NCI-H1436 treated with DMSO at 0.1 percent for 48 hours (cell line): ENCODE measurements at places on chromosomes 11 and 22.

GRCh38 chr11:113472471-113472870 is 2.7 kb downstream of the DRD2 start:
- no peak for DNase-seq

DNA sequence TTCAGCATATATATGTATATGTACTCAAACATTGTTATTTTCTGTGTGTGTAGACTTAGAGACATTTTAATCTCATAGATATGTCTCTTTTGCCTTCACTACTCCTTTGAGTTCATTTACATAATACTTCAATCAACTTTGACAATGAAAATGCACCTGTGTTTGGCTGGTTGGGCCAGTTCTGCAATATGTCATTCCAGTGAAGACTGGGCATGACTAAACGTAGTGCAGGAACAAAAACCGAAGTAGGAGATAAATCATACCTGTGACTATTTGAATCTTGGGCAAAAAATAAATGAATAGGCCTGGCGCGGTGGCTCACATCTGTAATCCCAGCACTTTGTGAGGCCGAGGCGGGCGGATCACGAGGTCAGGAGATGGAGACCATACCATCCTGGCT is 640.0 kb upstream of the ANO3 start:
- DNase-seq, result no peak

- DNase-seq, result no peak
Measured at GRCh38 chr11:86672007-86672621, at the start of gene ME3. Gene ME3, minus strand, starts transcription at chr11:86672616.

- DNase-seq, result no peak
Measured at GRCh38 chr22:41648432-41648831, 27.3 kb downstream of the XRCC6 start.

DNA sequence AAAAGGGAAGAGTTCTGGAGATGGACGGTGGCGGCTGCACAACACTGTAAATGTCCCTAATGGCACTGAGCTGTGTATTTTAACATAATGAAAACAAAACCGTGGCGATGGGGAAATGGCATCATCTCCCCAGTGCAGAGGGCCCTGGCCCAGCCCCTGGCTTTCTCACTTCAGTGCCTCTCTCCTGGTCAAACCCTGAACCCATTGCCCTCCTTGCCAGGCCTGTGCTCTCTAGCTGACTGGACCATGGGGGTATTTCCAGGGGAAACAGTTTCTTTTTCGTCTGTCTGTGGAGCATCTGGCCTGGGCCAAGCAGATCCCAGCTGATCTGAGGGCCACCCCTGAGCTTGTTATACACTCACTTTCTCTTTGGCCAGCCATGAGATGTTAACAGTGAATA is 17.4 kb upstream of the NAP1L4 start:
- no peak for DNase-seq

DNA sequence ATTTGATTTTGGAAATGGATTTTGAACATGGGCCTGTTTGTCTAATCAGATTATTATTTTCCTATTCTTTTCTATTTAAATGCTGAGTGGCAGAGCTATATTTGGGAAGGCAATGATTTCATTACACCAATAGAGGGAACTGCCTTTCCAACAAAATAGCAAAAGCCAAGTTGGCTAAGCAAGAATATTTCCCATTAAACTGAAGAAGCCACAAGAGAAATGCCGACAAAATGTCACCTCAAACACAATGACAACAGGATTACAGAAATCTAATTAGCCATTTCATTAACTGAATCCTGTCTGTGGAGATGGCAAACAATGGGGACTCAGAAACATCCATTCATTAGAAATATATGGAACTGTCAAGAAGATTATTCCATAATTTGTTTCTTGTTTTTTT is 1593.1 kb upstream of the RAG2 start:
- DNase-seq, result no peak

DNA sequence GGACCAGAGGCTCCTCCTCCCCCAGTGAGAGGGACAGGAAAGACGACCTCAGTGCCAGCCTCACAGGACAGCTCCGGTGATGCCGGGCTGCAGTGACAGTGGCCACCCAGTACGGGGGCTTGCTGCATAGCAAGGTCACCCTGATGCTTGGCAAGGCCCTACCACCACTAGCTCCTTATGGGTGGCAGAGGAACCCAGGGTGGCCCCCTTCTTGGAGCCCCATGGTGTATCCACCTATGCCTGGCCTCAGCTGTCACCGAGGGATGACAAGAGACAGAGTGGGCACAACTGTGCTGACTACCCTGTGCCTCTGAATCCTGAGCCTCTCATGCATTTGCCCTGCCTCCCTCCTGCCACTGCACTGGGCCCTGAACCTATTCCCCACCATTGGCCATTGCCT is 809.2 kb downstream of the TBC1D22A start:
- DNase-seq, result no peak

DNA sequence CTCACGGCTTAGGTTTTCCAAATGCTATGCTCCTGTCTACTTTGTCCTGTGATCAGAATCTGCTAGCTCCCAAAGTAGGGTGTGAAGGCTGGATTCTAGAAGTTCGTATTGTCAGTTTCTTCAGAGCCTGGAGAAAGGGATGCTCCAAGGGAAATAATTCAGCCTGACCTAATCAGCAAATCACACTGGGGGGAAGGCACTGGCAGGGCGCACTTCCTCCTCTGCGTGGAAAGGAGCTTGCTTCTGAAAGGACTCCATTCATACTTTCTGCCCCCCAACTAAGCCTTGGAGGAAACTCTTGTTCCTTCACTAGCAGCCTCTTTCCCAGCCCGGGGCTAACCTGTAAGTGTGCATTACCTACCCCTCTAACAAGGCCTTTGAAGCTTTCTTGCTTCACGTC is 165.9 kb downstream of the NAV2 start:
- no peak for DNase-seq

DNA sequence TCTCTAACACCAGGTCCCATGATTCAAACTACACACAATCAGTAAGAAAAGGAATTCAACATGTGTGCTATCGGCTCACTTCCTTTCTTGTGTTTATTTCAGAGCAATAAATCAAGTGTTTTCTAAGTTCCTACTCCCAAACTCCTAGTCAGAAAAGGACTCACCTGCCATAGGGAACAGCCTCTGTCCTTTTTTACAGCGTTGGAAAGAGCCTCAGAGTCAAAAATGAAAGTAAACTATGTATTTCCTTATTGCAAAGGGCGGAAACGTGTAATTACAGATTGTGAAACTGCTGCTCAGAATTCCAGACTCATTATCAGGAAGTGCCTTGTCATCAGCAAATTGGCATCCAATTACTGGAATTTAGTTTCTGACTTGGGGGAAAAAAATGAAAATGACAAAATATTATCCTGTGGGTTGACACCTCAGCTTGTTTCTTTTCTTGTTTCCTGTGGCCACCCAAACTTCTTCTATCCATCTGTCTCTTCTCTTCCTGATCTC is at the start of gene CASP4:
TSS of gene CASP4 (minus strand) at position 220 of the 501 bp plus-strand sequence. CDS start at position 171, 49 bp downstream.
- DNase-seq, result no peak

- DNase-seq, result no peak
Measured at GRCh38 chr11:86047275-86047991, 21.5 kb downstream of the PICALM start.

GRCh38 chr11:115226556-115226955 is 277.7 kb downstream of the CADM1 start:
- no peak for DNase-seq

GRCh38 chr11:65856689-65857499 is 1.1 kb downstream of the CFL1 start:
- no peak for DNase-seq

GRCh38 chr22:49203091-49203858 is 624.4 kb downstream of the BRD1 start:
- DNase-seq, result no peak

- no peak for DNase-seq
Measured at GRCh38 chr22:42160830-42161696, 30.5 kb upstream of the CYP2D6 start.

DNA sequence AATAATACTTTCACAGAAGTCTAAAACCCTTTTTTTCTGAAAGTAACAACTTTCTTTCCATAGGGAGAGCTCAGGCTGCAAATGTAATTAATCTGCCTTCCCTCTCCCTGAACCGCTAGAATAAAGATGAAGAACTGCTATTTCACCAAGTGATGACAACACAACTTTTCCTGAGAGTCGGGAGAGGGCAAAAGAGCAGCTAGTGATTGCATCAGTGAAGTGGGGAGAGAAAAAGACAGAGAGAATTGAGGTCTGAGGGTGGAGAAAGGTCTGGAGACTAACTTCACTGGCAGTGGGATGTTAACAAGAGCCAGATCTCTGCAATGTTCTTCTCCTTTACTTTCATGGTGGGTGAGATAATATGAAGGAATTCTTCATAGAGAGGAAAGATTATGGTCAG is 10.9 kb upstream of the MPEG1 start:
- DNase-seq, result no peak

GRCh38 chr11:93921695-93922468 is 71.5 kb upstream of the VSTM5 start:
- no peak for DNase-seq

GRCh38 chr11:34997952-34998528 is 81.6 kb downstream of the PDHX start:
- no peak for DNase-seq

DNA sequence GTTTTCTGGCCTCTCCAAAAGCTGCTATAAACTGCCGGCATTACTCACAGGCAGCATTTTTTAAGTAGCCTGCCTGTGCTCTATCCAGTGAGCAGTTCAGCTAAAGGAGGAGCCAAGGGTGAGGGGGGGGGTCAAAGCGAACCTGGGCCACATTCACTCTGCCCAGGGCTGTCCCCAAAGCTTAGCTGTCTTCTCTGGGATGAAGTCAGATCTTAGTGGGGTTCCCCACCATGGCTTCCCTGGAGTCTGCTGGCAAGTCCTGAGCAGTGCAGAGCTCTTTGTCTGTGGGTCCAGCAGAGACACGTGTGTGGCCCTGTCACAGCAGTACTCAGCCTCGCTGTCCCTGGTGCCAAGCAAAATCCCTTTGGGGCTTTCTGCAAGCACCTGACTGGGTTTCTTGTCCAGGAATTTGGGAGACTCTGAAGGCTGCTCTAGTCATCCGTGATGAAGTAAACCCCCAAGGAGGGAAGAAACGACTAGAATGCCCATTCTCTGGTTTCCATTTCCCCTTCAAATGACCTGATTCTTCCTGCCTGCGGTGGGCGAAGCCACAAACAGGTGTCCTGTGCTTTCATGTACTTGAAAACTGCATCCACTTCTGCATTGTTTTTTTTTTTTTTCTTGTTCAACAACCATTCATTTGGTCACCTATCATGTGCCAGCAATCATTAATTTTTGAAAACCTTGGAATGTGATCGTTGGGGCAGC is 2.6 kb downstream of the KCNJ5 start:
- no peak for DNase-seq

- DNase-seq, result no peak
Measured at GRCh38 chr11:105696000-105696399, 86.1 kb downstream of the GRIA4 start.

DNA sequence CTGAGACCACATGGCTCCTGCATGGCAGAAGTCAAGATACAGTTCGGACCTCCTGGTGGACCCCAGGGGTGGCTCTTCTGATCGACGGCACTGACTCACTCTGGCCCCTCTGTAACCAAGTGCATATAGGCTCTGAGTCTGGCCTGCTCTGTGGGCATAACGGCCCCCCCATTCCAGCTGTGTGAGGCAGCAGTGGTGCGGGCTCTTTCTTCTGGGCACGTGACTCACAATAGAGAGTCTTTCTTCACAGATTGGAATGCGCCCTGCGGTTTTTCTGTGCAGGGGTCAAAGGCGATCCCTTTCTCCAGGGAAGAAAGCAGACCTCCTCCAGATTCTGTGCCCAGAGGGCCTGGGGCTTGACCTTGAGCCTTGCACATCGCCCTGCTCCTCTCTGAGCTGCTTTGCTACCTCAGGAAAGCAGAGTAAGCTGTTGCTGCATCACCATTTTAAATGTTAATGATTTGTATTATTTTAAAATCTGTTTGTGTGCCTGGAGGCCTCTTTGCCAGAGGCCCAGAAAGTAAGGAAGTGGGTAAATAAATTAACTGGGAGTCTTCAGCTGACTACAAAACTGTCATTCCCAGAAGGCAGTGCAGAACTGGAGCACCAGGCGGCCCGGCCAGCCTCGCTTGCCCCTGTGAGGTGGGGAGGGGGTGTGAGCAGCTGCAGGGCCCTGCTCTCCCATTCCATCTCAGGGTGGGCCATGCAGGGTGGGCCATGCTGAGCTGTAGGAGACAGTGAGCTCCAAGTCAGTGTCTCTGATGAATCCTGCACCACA is 199.0 kb downstream of the GRIK4 start:
- no peak for DNase-seq

GRCh38 chr22:23533328-23533762 is 46.7 kb downstream of the IGLL1 start:
- DNase-seq, result peak; percentile 62

DNA sequence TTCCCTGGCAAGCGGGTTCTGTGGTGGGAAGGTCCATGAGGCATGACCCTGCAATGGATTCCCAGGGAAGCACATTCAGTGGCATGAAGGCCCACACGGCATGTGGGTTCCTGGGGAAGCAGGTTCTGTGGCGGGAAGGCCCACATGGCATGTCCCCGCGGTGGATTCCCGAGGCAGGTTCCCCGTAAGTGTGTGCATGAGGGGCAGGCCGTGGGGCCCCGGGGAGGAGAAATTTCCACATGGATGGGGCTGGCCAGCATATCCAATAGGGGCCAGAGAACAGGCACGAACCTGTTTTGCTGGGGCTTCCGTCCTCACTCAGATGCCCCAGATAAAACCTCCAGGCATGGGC is 83.7 kb downstream of the PHF21B start:
- DNase-seq, result no peak

DNA sequence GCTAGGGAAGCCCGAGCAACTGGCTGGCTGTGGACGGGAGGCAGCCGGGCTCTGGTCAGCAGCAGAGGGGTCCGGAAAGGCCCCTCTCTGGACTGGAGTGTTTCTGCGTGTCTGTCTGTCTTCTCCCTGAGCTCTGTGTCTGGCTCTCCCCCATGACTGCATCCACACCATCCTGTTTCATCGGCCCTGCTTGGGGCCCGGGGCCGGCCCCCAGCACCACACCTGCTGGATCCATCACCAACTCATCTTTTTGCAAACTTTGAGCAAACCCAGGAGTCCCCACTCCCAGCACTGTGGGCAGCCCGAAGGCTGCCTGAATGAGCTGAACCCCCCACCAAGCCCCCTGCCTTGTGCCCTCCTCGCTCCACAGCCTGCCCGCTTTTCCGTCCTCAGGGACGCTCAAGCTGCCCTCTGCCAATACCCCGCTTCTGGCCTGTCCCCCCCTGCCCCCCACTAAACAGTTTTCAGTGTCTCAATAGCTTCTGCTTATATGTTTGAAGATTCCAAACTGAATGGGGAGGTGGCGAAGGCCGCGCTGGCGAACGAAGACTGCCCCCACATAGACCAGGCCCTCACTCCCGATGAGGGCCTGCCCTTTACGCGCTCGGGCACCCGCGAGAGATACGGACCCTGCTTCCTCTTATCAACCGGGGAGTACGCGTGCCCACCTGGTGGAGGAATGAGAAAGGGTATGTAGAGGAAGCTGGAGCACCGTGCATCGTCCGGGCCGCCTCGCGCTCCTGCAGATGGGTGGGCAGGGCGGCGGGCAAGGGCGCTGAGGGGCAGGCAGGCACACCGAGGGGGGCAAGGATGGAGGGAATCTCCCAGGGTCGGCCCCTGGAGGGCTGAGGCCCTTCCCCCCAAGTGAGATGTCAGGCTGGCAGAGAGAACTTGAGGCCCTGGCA is 44.6 kb downstream of the KCNC1 start:
- DNase-seq, result no peak

- no peak for DNase-seq
Measured at GRCh38 chr22:42844756-42845155, 12.3 kb downstream of the ARFGAP3 start.
